Vagina (tissue), 2 donors: ENCODE measurements at places on chromosomes 7 and 10. TPM values are rescaled to one million over a fixed set of nuclear protein-coding genes. Genes with fewer than 3 reads are reported as not detected.

- H3K4me3 ChIP-seq = no peak overlapping the region
- no peaks in the 10 kb centered on the region for H3K4me1 ChIP-seq
- no peaks in the 10 kb centered on the region for H3K27me3 ChIP-seq
- DNase-seq = no peak
These were observed 28.1 kb upstream of the CREB3L2 start for GRCh38 chr7:138029941-138030340.

DNA sequence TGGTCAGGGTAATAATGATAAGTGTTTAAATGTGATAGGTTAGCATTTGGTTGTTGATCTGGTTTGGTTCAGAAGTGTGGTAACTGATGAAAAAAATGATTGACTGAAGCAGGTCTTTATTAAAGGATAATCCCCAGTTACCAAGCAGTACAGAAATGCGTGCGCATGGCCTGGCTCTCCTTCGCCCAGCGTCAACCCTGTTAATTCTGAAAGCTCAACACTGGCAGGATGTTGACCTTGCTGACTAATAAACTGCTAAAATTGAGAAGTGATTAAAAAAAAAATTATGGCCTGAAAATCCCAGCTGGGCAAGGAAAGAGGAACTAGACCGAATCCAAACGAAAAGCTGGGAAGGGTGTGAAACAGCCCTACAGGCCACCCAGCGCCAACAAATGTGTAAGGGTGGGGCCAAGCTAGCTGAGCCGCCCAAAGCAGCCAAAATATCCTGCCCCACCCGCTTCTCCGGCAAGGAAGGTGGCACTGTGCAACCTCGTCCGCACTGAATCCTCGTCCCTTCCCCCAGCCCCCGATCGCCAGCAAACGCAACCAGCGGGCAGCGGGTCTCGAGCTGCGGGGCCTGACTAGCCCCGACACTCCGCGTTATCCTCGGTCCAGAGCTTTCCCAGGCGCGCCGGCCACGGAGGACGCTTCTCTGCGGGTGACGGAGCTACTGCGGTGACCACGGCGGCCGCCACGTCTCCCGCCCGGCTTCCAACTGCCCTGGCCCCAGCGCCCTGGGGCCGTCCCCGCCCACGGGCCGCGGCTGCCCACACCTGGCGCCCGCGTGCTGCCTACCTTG is 561 bp downstream of the SHTN1 start:
- peaks cover 6% of the 10 kb centered on the region for H3K4me1 ChIP-seq
- peak overlapping the region; percentile 53 for H3K27ac ChIP-seq
- peak overlapping the region; percentile 71 for H3K4me3 ChIP-seq
- H3K27me3 ChIP-seq = no peaks in the 10 kb centered on the region

GRCh38 chr10:30387646-30388243 is 38.7 kb upstream of the MTPAP start:
- no peaks in the 10 kb centered on the region for H3K4me1 ChIP-seq
- H3K27ac ChIP-seq = no peak overlapping the region
- no peak for DNase-seq
- no peaks in the 10 kb centered on the region for H3K36me3 ChIP-seq

DNA sequence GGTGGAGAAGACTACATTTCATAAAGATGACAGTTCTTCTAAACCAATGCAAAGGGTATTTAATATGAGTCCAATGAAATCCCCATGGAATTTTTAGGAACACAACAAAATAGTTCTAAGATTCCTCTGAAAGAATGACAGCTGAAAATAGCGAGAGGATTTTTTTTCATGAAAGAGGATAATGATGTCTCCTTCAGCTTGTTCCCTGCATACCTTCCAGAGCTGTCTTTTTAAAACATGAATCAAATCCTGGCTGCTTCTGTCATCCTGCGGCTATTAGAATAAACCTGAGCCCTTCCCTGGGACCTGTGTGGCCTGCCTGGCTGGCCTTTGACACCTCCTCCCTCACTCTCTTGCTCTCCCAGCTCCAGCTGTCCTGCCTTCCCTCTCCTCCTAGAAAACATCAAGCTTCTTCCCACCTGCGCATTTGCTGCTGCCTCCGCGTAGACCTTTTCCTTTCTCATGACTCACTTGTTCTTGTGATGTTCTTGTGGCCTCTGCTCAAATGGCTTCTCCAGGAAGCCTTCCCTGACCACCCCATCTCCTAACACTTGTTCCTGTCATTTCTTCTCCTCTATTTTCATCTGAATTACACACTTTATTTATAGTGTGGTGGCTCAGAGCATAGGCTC is 57.4 kb downstream of the EEPD1 start:
- no peak for DNase-seq
- H3K4me1 ChIP-seq = peaks cover 24% of the 10 kb centered on the region
- H3K27ac ChIP-seq = no peak overlapping the region
- no peak overlapping the region for H3K4me3 ChIP-seq
- H3K36me3 ChIP-seq = no peaks in the 10 kb centered on the region

CDCA7L gene
- total RNA-seq = 44.0 TPM

DNA sequence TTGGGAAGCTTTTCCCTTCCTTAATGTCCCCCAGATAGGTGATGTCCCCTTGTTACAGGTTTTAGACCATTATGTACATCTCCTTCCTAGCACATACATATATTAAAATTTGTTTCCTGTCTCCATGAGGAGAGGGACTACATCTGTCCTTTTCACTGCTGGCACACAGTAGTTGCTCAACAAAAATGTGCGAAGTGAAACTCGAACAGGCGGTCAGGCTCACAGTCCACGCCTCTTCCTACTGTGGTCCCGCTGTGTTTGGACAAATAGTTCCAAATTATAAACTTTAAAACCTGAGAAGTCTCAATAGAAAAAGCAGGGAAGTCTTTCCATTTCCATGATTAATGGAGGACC is 1.2 kb upstream of the HHEX start:
- peak overlapping the region; percentile 58 for H3K4me3 ChIP-seq
- H3K36me3 ChIP-seq = no peaks in the 10 kb centered on the region
- no peak for DNase-seq
- no peak overlapping the region for H3K27ac ChIP-seq
- H3K27me3 ChIP-seq = peaks cover 6% of the 10 kb centered on the region

- no peaks in the 10 kb centered on the region for H3K27me3 ChIP-seq
- no peak for DNase-seq
- H3K4me1 ChIP-seq = no peaks in the 10 kb centered on the region
- H3K27ac ChIP-seq = no peak overlapping the region
- no peaks in the 10 kb centered on the region for H3K36me3 ChIP-seq
These were observed 494.3 kb downstream of the GALNT17 start for GRCh38 chr7:71626206-71626605.

- H3K36me3 ChIP-seq = no peaks in the 10 kb centered on the region
- no peak for DNase-seq
- H3K4me3 ChIP-seq = no peak overlapping the region
These were observed 63.0 kb downstream of the VOPP1 start for GRCh38 chr7:55509322-55509721.

GRCh38 chr7:151168003-151168786 is 701 bp upstream of the GBX1 start:
- peaks cover 17% of the 10 kb centered on the region for H3K27me3 ChIP-seq
- peak overlapping the region; percentile 49 for H3K4me3 ChIP-seq
- peaks cover 18% of the 10 kb centered on the region for H3K4me1 ChIP-seq
- no peaks in the 10 kb centered on the region for H3K36me3 ChIP-seq
- no peak overlapping the region for H3K27ac ChIP-seq
- DNase-seq = no peak

- H3K4me3 ChIP-seq = no peak overlapping the region
- no peaks in the 10 kb centered on the region for H3K27me3 ChIP-seq
- no peaks in the 10 kb centered on the region for H3K36me3 ChIP-seq
- no peak for DNase-seq
These were observed 175.7 kb upstream of the MEOX2 start for GRCh38 chr7:15862016-15862780.

GRCh38 chr7:102244601-102245000 is 42.1 kb upstream of the SH2B2 start:
- no peak overlapping the region for H3K27ac ChIP-seq
- DNase-seq = no peak
- no peaks in the 10 kb centered on the region for H3K27me3 ChIP-seq
- H3K36me3 ChIP-seq = peaks cover 15% of the 10 kb centered on the region
